GM23248 (cell line): ENCODE measurements at places on chromosomes 6 and 20.

DNA sequence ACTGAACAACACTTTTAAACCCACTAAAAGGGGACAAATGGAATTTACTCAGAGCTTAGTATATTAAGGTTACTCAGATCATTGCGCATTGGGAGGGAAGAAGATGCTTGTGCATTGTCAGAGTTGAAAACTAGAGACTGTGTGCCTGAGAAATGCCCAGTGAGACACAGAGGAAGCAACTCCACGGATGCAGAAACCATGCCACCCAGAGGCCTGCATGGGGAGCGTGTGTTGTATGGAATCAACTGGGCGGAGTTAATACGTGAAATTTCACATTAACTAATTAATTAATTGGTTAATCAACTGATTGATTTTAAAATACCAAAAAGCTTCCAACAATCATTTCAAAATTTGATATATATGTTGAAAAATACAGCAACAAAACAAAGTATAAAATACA is 391.6 kb downstream of the PLCB1 start:
- DNase-seq: no peak

DNA sequence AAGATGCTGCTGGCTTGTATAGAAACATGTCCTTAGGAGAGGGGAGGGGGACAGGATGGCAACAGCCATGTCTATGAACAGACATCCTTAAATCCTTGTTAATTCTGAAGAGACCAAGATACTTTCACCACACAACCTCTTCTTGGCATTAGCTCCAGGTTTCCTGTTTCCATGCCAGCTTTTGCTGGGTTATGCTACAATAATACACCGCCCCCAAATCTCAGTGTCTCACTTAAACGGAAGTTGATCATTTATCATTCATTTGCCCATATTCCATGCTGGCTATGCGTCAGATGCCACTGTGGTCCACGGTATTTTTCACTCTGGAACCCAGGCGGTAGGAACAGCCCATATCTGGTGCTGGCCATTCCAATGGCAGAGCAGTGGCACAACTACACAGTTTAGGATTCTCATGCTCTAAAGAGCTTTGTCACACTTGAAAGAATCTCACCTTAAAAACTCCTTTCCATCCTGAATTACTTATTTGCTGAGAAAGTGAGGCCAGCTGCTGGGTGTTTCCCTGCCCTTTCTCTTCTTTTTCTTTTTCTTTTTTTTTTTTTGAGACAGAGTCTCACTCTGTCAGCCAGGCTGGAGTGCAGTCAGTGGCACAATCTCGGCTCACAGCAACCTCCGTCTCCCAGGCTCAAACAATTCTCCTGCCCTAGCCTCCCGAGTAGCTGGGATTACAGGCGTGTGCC is 3.7 kb upstream of the RNASET2 start:
- DNase-seq: no peak

DNA sequence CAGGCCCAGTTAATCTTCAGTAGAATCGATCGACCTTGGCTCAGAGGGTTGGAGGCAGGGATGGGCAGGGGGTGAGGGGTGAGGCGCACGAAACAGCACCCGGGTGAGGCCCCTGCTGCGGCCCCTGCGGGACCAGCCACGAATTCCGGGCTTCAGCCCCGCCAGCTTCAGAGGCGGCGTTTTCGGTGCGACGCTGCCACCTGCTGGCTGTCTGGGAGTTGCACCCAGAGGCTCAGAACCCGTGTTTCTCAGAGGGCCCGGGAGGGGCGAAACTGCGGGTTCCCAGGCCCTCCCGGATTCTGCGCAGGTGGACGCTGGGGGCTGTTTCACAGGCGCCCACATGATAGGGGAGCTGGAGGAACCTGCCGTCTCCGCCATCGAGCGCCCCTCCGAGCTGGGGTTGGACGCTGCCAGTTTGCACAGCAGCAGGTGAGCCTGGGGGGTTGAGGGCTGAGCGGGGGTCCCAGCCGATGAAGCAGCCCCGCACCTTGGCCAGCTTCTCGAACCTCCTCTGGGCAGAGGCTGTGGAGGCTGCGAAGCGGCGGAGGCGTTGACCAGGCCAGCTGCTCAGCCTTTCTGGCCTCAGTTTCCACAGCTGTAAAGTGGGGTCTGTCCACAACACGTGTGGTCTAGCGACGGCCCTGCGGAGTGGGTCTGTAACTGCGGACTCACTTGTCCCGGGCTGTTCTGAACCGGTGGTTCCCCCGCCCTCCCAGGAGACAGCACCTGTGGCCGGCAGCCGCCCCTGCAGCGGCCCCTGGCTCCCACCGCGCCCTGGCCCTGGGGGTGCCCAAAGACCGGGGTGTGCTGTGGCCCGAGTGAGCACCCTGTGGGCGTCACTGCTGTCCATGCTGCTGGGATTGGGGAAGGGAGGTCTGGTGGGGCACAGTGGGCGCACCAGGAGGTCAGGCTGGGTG is 2.5 kb upstream of the BHLHE23 start:
- DNase-seq: peak; percentile 80

GRCh38 chr6:36651659-36652379 is 26.7 kb upstream of the CDKN1A start:
- DNase-seq: no peak

- peak; percentile 44 for DNase-seq
Measured at GRCh38 chr6:31657406-31658157, 1.9 kb downstream of the APOM start.

DNA sequence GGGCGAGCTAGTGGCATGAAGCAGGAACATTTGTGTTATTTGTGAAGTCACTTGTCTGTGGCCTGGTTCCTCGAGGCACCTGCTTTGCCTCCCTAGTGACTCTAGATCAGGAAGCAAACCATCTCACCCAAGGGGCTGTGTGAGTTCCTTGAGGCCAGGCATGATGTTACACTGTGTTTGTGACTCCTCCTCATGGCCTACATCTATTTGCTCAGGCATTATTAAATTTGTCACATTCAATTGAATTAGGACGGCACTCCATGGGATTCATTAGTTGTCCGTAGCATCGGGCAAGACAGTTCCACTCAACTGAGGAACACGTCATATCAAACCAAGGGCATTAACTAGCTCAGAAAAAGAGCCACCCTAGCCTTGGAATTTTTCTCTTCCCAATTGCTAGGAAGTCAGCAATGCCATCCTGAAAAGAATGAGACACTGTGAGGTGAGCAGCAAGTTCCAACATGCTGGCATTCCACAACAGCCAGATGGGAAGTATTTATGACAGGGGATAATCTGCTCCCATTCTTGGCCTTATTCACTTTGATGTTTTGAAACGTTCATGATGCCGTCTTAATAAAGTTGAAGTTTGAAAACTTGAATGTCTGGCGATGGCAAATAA is 17.2 kb downstream of the TMEM200A start:
- DNase-seq: no peak

DNA sequence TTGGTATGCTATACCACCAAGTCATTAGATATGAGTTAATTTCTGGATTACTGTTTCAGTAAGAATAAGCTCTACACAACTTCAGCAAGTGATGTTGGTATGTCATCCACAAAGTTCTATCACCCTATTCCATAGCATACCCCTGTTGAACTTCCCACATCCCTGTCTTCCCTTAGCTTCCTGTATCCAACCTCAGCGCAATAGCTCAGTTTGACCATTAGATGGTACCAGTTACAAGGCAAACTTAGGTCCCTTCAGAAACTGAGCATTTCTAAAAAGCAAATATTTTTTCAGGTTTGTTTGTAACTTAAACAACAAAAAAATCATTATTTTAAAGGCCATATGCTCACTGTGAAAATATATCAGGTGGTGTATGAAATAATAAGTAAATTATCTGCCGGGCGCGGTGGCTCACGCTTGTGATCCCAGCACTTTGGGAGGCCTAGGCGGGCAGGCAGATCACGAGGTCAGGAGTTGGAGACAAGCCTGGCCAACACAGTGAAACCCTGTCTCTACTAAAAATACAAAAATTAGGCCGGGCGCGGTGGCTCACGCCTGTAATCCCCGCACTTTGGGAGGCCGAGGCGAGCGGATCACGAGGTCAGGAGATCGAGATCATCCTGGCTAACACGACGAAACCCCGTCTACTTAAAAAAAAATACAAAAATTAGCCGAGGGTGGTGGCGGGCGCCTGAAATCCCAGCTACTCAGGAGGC is 8.8 kb upstream of the MOG start:
- peak; percentile 73 for DNase-seq

DNA sequence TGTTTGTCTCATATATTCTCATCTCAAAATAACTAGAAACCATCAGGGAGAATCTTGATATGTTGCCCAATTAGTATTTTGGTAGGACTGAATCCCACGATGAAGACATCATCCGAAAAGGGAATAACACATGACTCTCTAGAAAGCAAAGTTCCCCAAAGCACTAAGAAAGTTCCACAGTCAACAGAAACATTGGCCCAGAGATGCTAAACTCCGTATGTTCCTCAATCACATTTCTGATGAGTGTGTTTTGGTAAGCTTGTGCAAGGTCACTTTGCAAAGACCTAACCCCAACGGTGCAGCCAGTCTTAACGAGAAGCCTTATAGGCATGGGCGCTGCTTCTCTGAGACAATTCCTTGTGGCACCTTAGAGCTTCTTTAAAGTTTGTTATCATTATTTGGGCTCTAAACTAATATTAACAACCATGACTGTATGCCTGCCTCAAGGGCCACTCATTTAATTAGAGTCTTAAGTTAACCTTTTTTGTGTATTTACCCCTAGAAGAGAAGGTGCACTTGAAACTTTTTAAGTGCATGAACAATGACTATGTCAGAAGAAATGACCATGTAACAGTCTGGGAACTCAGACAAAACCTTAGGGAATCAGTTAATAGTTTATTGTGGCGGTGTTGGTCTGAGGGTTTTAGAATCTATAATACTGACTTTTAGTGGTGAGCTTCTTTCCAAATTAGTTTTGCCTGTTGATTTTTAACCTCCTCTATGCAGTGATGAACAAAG is 202.0 kb upstream of the RAB32 start:
- DNase-seq: no peak

DNA sequence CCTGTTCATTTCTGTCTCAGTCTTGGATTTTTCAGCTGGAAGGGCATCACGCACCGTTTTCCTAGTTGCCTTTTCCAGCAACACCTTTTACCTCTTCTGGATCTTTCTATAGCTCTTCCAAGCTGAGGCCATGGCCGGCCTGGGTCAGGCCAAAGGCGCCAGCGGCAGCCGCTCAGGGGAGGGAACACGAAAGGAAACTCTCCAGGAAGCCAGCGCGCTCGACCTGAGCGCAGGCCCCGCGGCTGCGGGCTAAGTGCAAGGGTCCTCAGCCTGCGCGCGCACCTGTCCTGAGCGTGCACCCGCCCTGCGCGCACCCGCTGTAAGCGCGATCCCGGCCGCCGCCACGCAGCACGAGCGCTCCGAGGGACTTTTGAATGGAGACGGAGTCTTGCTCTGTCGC is 43.8 kb upstream of the TMEM181 start:
- no peak for DNase-seq

- peak; percentile 90 for DNase-seq
Measured at GRCh38 chr6:107576852-107577251, 86.9 kb downstream of the SOBP start.

DNA sequence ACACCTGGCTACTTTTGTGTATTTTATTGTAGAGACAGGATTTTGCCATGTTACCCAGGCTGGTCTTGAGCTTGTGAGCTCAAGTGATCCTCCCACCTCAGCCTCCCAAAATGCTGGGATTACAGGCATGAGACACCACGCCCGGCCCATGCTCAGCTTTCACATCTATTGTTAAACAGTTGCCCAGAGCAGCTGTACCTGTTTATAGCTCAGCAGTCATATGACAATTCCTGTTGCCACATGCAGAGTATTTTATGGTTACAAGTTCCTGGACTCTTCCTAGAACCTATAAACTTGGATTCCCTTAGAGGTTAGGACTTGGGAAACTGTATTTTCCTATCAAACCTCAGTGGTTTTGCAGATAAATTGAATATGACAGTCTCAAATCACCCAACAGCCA is 188.3 kb upstream of the KCNG1 start:
- DNase-seq: no peak

DNA sequence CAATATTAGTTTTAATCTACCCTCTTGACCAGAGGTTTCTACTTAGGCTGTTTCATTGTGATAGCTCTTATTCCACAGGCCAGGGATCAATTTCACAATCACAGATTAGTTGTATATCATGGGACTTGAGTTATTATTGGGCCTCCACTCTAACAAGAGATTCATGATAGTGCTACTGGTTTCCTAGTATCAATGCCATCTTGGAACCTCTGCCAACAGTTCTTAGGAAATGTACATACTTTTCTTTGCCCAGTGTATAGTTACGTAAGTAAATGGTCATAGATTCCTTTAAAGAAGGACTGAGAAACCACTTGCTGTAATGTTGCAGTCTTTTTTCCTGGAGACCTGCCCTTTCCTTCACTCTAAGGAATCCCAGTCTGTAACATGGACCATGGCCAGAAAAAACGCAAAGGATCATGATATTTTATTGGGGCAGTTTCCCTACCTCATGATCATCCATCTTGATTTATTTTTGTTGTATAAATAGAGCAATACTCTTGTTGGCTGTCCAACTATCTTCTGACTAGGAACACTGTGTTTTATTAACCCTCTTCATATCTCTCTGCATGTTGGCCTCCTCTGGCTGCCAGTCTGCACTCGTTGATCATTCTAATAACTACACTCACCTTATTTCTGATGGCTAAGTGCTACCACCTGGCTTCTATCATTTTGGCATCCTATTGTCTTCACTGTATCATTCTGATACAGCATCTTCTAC is 38.0 kb upstream of the VGLL2 start:
- no peak for DNase-seq

DNA sequence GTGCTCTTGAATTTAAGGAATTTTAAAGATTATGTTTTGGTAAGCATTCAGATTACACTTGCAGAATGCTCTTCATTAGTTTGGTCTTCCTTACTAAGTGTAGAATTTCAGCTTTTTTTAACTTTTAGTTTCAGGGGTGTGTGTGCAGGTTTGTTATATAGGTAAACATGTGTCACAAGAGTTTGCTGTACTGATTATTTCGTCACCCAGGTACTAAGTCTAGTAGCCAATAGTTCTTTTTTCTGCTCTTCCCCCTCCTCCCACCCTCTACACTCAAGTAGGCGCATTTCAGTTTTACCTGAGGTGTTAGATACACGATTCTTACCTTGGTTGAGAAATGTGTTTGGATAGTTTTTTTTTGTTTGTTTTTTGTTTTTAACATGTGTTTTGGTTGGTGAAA is 68.3 kb downstream of the AFG1L start:
- DNase-seq: no peak

- DNase-seq: no peak
Measured at GRCh38 chr6:31096656-31097055, 15.7 kb downstream of the C6orf15 start.

DNA sequence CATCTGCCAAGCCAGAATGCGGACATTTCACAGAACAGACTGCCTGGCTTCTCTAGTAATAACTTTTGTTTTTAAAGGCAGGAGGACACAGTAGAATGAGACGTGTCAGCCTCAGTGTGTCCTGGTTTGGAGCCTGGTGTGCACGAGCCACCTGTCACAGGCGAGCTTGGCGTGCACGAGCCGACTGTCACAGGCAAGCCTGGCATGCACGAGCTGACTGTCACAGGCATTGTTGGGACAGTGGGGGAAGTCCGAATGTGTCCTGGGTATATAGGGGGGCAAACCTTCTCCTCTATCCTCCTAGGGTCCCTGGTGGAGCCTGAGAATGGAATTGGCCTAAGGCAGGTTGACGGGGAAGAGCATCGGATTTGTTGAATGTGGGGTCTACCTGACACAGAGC is 7.5 kb downstream of the KIF25 start:
- DNase-seq: no peak

- no peak for DNase-seq
Measured at GRCh38 chr6:21384216-21384615, 209.3 kb upstream of the SOX4 start.
